ENCODE measurements at places on chromosomes 11 and 22.

GRCh38 chr22:20658433-20659222, 115.3 kb upstream of the SERPIND1 start:
- DNase-seq, result no peak

GRCh38 chr11:36210529-36210928, 78.7 kb downstream of the COMMD9 start:
- no peak for DNase-seq

GRCh38 chr11:118620529-118621070, 13.2 kb downstream of the PHLDB1 start:
- no peak for DNase-seq

DNA sequence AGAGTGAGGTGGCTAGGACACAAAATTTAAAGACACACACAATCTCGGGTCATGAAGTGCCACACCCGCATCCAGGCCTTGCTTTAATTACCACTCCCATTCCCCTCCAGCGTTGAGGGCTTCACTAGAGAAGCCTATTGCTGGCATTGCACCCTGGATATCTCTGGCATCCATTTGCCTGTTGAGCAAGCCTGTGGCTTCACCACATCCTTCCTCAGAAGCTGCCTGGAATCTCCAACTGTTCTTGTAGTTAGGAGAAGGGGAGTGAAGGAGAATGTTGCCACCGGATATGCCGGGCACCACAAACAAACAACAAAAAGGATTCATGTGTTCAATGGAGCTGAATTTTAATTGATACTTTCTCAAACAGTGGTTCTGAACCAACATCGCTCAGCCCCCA, 34.4 kb upstream of the RCN1 start:
- DNase-seq, result peak; percentile 74

GRCh38 chr11:76745561-76746207, 37.5 kb upstream of the TSKU start:
- no peak for DNase-seq

- no peak for DNase-seq
These were observed 1.0 kb downstream of the VWCE start for GRCh38 chr11:61293867-61294716.

GRCh38 chr22:43090130-43090789, 1.1 kb upstream of the TTLL1 start:
- DNase-seq, result peak; percentile 80

DNA sequence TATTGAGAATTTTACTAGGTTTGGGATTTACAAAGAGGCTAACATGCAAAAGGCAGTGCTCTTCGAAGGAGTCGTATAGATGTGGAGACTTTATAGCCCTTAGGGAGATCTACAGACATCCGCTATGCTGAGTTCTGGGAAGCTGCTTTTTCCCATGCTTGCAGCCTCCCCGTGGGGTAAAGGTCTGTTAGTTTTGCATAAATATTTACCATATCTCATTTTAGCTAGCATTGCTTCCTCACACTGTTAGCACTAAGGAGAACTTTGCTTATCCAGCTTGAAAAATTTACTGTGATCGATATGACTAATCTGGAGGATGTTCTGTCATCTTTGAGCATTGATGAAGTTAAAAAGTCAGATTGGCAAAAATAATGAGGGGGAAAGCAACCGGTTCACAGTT, 18.6 kb downstream of the ARHGEF12 start:
- no peak for DNase-seq

- DNase-seq, result no peak
These were observed 35.8 kb upstream of the PRR5 start for GRCh38 chr22:44666207-44666585.

GRCh38 chr11:134512571-134513538, 100.8 kb upstream of the B3GAT1 start:
- no peak for DNase-seq

DNA sequence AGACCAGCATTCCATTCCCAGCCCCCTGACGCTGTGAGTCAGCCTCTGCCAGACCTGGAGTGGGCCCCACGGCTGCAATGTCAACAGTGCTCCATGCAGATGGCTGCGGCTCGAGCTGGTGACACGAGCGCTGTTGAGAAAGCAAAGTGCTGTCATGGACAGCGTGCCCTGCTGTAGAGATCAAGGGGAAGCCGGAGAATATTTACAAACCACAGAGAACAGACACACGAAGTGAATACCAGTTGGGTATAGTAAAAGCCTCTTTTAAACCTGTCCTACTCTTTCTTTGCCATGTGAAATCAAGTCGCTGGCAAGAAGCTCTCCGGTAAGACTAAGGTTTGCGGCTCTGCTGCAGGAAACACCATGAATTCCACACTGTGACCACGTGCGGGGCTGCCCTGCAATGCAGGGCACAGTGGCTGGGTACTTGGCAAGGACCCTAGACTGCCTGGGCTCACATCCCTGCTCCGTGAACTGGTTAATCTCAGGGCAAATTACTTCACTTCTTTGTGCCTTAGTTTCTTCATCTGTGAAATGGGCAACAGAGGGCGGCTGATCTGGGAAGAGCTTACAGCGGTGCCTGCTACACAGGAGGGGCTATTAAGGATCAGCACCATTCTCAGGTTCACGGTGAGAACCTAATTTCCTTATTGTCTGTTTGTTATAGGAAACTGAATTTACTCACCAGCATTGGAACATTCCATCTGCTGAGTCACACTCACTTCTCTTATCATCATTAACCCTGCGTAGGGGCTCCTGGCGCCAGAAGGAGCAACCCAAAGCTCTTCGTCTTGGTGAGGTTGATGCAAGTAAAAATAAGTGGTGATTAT, 27.8 kb upstream of the ELFN2 start:
- DNase-seq, result peak; percentile 61

- no peak for DNase-seq
These were observed 76.5 kb upstream of the LARGE1 start for GRCh38 chr22:33996824-33997223.

DNA sequence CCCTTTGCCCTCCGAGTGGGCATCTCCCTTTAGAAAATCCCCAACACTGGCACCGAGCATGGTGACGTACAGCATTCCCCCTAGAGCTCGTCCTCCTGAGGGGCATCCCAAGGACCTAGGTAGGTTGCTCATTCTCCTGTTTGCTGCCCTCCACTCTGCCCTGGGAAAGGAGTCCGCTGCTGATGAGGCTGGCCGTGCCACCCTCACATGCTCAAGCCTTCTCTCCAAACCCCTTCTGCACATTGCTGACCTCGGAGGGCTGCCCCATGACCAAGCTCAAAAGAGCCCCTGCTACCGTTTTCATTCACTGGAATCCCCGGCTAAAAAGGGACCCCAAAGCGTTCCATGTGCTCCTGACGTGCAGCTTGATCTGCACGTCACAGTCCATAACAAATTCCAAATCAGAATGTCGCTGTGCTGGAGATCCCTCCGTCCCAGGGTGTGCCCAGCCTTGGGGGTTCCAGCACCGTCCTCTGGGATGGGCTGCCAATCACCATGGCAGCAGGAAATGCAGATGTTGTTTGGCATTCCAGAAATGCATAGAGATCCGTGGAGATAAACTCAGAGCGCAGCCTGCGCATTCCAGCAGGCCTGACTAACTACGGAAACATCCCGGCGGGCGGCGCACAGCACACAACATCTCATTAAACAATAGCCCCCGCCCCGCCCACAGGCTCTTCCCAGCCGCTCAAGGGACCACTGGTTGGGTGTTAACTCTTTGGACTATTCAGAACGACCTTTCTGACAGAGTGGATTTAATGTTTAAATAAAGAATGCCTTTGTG, 26.3 kb upstream of the GNB1L start:
- peak; percentile 94 for DNase-seq

- no peak for DNase-seq
These were observed 35.8 kb upstream of the MYRF start for GRCh38 chr11:61716478-61717285.

DNA sequence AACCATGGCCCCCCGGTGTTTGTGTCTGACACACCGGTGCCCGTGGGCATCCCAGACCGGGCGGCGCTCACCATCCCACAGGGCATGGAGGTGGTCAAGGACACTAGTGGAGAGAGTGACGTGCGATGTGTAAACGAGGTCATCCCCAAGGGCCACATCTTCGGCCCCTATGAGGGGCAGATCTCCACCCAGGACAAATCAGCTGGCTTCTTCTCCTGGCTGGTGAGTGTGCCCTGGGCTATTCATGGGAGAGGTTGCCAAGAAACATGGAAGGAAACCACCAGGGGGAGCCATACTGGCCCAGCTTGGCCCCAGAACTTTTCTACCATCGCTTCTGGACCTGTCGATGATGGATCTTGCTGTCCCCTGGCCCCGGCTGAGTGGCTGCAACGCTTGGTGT, 36.5 kb downstream of the PRDM11 start:
- DNase-seq, result no peak
